Activated CD8-positive, alpha-beta memory T cell treated with anti-CD3 and anti-CD28 coated beads, Interleukin-2, amount 50 U/mL, for 48 hours (primary cell): ENCODE measurements at places on chromosomes 3 and 15.

DNA sequence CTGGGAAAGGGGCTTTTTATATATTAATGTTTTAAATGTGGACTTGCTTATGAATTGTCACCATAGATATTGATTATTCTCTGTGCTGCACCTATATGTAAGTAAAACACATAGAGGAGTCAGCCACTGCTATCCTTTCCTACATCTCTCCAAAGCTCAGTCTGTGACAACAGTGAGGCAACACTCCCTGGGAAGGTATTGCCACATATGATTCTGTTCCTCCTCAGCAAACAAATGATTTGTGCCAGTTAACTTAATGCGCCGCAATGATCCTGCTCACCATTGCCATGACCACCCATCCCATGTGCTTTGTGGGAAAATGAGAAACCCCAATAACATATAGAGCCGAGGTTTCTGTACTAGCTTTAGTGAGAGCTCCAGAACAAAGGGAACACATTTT lies 75.1 kb upstream of the FBN1 start:
- no peak for DNase-seq

GRCh38 chr3:37494216-37494615 lies 319.8 kb upstream of the LRRFIP2 start:
- no peak for DNase-seq

GRCh38 chr15:75843678-75844581 lies 683 bp downstream of the UBE2Q2 start:
- DNase-seq: peak; percentile 76

- no peak for DNase-seq
Observed at GRCh38 chr3:194606163-194606562, 27.1 kb downstream of the TMEM44 start.

DNA sequence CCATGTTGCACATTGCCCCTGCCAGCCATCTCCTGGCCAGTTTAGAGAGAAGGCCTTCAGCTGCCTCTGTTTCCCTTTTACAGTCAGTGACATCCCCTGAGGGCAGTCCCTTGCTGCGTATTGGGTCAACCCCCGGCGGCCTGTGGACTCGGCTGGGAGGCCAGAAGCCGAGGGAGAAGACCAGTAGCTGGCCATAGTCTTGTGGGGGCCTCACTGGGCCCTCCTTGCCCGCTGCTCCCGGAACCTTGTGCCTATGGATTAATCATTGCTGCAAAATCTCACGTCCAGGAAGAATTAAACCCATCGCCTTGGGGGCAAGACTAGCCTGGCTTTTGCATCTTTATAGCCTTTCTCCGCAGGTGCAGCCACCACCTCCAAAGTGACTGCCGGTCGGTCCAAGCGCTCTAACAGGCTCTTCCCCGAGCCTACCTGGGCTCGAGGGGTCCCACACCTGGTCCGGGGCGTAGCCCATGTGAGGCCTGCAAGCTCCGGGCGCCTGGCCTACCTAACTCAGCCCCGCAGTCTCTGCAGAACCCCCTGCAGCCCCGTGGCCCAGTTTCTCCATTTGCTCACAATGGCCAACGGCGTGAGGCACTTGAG lies 870 bp upstream of the CHAC1 start:
- DNase-seq: no peak

DNA sequence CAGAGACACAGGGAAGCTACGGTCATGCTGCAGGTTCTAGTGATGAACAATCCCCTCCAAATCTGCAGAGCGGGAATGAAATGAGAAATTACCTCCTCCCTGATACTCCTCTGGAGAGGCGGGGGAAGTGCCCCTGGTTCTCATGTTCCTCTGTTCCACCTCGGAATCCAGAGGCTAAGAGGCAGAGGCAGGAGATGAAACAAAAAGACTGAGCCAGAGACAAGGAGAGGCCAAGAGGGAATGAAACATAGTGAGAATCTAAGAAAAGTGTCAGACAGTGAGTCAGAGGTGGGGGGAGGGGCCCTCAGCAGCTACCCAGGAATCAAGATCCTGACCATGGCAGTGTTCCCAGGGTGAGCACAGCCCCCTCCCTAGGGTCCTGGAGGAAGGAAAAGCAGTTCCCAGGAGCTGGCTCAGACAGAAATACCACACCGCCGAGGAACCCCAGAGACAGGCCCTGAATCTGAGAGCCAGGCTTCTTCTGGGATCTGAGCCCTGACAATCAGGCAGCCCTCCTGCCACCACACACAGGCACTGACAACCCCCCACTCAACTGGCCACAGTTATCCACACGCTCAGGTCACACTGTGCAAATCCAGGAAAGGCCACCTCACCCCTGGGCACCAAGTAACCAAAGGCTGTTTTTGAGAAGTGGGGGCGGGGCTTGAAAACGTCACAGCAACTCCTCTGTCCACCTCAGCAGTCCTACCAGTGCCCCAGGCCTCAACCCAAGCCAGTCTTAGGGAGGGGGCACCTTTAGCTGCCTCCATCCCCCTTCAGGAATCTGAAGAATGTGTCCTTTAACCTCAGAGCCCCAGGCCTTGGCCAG lies 2.4 kb downstream of the CSRNP1 start:
- DNase-seq: peak; percentile 78

- no peak for DNase-seq
Observed at GRCh38 chr3:197259096-197259495, 39.3 kb downstream of the DLG1 start.

DNA sequence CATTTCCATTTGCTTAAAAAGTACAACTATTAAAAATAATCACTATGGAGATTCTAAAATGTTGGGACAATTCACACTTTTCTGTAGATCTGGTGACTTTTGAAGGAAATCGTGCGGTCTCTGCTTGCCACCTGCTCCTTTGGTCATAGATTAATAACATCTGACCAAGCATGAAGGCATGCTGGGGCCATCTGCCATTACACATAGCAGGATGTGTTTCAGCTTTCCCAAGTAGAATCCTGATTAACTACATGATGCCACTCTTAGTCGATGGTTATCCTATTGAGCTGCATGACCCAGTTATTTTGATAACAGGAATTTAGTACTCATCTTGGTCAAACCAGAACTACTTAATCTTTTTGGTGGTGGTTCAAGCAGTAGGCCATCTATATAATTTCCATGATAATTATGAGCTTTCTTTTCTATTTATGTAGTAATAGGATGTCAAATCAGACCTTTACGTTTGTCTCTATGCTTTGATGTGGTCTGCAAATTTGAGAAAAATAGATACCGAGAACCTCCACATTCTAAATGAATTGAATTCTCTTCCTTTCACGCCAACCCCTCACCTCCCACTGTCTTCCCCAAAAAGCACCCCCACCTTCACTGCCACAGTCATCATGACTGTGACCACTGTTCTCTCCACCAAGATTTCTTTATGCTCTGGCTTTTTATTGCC lies 158.1 kb downstream of the DIPK2A start:
- DNase-seq: no peak
